Neuronal stem cell (in vitro differentiated cells): ENCODE measurements at places on chromosomes 4 and X.

DNA sequence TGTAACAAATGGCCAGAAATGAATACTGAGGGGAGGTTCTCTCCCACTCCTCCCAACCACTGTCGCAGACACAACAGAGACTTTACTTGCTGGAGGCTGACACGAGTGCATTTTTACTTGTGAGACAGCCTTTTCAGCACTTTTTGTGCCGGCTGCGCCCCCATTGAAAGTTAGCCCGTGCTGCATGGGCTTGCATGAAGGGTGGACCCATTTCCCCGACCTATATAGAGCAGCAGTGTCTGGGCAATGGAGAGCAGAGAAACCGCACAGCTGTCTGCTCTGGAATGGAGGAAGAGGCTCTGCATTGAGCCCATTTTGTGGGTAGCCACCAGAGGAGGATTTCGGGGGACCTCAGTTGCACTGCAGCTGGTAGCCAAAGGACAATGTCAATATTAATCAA, 208.8 kb downstream of the UGT8 start:
- DNase-seq = no peak

DNA sequence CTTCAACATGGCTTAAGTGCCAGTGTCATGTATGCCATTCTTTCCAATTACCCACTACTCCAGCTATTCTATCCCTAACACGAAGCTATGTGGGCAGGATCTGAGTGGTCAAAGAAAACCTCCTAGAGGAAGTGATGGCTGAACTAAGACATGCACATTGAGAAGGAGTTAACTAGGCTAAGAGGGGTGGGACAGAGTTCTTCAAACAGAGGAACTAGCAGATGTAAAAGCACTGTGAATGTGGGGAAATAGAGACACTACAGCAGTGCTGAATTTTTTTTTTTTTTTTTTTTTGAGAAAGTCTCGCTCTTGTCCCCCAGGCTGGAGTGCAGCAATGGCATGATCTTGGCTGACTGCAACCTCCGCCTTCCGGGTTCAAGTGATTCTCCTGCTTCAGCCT, 6.2 kb downstream of the JCHAIN start:
- DNase-seq = no peak

DNA sequence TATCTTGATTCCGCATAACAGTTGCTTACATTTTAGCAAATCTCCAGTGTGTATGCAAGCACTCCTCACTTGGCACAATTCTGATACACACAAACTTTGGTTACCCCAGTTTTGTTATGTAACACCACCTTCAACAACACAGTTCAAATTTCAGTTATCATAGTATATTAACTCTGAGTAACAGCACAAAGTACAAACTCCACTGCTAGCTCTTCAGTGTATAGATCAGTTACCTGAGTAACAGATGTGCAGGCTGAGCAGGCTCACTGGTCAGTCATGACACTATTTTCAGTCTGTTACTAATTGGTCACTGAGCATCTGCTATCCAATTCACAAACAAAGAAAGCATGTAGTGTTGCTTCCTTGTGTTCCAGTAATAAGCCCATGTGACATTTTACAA, 55.4 kb downstream of the PKD2 start:
- no peak for DNase-seq

GRCh38 chrX:8721536-8721935, 10.4 kb downstream of the ANOS1 start:
- no peak for DNase-seq

- DNase-seq = no peak
Observed at GRCh38 chrX:132631579-132632232, 142.9 kb upstream of the MBNL3 start.

DNA sequence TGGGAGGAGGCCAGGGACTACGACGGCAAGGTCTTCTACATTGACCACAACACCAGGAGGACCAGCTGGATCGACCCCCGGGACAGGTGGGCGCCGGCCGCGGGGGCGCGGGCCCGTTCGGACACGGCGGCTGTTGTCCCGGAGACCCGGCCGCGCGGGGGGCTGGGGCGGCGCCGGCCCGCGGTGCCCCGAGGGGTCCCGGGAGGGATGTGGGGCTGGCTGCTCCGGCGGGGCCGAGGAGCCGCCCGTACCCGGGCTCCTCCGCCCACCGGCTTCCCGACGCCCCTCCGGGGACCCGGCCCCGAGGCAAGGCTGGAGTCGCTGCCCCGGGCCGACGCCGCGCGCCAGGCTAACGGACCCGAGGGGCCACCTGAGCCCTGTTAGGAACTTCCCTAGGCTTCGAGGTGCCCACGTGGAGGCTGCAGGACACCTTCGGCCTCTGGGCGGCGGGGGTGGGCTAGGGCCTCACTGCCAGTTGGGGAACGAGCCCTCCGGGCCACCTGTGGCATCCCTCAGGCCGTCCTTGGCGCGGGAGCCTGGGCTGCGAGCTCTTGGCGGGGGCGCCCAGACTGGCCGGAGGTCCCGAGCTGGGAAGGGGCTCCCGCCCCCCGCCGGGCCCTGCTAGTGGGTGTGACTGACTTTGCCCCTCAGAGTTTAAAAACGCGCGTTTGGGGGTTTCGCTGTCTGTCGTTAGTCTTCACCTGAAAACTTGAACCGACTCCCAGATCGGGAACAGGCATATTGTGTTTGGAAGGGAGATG, 660 bp downstream of the WWC2 start:
- peak; percentile 46 for DNase-seq

- DNase-seq = no peak
Observed at GRCh38 chr4:56746639-56747038, 65.5 kb upstream of the HOPX start.

DNA sequence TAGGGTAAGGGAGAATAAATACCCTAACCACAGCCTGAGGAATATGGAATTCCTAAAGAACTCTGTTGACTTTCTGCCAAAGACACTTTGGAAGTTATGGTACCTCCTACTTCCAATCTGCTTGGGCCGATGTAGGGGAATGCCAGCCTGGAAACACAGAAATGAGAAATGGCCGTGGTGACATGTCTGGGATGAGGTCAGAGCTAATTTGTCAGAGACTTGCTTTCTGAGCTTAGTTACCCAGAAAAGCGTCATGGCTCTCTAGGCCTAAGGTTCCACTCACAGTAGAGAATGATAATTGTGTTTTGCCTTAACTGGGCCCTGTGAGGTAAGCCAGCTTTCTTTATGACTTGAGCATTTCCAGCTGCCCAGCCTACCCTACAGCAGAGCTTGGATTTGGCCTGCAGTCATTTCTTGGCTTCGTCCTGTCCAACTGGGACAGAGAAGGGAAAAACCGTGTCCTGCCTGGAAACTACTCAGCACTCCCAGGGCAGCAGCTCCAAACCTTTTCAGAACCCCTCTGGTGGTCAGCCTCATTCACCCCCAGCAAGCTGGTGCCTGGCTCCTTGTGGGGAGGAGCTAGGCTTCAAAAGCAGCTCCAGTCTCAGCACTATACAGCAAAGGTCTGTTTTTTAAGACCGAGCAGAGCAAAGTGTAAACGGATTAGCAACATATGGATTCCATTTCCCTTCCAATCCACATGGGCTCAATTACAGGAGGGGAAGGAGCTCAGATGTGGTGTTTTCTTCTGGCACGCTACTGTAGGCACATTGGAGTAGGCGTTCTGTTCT, 92.3 kb downstream of the RLIM start:
- DNase-seq = no peak

DNA sequence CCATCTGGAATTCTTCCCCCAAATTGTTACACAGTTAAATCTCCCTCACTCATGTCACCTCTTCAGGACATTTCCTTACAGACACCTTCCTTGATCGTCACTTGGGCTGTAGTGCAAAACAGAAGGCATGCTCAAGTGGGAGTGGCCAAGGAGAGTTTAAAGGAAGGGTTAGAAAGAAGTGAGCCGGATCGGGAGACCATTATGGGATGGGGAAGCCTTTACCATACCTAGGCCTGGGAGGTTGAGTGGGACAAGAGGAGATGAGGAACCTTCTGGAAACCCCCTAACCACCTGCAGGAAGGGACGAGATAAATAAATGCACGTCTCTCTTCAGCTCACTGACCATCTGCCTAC, 102.7 kb downstream of the UCHL1 start:
- DNase-seq = no peak

GRCh38 chrX:13803116-13803515, 13.8 kb downstream of the GPM6B start:
- no peak for DNase-seq

DNA sequence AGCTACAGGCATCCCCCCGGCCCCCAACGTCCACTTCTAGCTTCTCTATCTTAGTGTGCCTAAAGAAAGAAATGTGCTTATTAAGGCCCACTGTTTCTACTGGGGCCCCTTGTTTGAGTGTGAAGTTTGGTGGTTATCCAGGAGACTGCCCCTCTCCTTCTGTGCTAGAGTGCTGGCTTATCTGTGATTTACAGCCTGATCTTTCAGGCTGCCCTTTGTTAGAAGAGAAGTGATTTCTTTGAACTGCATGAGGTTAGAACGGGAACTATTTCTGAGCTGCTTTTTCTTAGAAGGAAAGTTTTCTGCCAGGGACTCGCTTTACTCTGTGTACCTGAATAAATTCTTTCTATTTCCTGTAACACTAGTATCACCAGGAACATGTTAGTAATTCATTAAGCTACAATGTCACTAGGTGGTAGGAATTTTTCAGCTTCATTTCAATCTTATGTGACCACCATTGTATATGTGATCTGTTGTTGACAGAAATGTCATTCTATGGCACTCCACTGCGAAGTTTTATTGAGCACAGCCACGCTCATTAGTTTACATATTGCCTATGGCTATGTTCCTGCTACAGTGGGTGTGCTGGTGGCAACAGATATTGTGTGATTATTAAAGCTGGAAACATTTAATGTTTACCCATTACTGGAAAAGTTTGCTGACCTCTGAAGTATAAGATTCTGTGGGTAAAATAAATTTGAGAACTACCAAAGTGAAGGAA, 193.8 kb upstream of the CXorf51B start:
- DNase-seq = no peak

GRCh38 chrX:48997865-48998264, 4.2 kb downstream of the GRIPAP1 start:
- DNase-seq = no peak

GRCh38 chr4:27006646-27007045, 146.0 kb downstream of the STIM2 start:
- DNase-seq = no peak

DNA sequence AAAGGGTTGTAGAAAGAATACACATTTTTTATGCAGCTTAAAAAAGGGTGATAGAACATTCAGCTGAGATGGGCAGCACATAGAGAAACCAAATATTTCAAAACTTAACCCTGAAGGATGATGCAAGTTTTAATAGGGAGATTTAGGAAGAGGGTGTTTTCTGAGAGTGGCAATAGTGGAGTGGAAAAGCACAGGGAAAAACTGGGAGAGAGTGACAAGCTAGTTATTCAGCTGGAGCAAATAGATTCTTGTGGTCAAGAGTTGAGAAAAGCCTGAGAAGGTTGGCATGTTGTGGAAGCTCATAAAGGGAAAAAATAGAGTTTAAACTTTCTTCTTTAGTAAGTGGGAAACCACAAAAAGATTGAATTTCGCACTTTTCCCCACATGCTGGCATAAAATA, 359.6 kb upstream of the PITX2 start:
- no peak for DNase-seq
